ENCODE measurements at places on chromosomes 4 and X. TPM values are rescaled to one million over a fixed set of nuclear protein-coding genes. Genes with fewer than 3 reads are reported as not detected.

GRCh38 chrX:72620550-72621145 is 48.0 kb upstream of the HDAC8 start:
- peak; percentile 88 for DNase-seq
- H3K36me3 ChIP-seq, result no peaks in the 10 kb centered on the region
- H3K4me1 ChIP-seq, result no peaks in the 10 kb centered on the region
- peaks cover 4% of the 10 kb centered on the region for H3K27me3 ChIP-seq
- no peak overlapping the region for H3K4me3 ChIP-seq
- H3K27ac ChIP-seq, result peak overlapping the region; percentile 76

DNA sequence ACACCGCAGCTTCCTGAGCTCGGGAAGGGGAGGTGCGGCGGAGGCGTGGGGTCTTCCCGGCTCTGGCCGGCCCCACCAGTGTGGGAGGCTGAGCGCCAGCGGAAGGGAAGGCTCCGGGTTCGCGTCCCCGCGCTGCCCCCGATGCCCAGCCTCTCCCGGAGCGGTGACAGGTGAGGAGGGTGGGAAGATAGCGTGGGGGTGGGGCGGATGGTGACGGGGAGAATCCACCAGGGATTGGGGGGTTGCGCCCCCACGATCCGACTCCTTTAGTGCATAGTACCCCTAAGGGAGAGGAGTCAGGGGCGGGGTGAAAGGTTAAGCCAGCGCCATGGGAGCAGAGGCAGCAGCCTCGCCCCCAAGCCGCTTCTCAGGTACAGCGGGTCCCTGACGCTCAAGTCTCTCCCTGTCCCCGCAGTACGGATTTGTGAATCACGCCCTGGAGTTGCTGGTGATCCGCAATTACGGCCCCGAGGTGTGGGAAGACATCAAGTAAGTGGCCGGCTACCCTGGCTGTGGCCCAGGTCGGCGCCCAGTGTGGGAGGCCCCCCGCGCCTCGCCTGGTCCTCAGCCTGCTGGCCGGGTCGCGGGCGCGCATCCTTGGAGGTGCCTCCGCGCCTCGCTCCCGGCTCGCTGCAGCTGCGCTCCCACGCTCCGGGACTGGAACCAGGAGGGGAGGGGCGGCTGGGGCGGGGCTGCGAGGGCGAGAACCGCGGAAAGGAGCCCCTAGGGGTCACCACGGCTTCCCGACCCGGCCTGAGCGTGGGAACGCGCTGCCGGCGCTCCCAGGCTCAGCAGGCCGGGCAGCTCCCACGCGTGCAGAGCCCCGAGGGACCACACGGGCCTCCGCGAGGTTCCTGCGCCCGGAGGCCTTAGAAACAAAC is 791 bp downstream of the GUCY1B1 start:
- peak; percentile 3 for DNase-seq
- H3K4me3 ChIP-seq, result peak overlapping the region; percentile 70
- H3K4me1 ChIP-seq, result no peaks in the 10 kb centered on the region
- peaks cover 14% of the 10 kb centered on the region for H3K27me3 ChIP-seq
- H3K36me3 ChIP-seq, result no peaks in the 10 kb centered on the region
- peak overlapping the region; percentile 80 for H3K27ac ChIP-seq

GRCh38 chr4:124429746-124430250 is 282.7 kb downstream of the ANKRD50 start:
- H3K36me3 ChIP-seq, result no peaks in the 10 kb centered on the region
- no peaks in the 10 kb centered on the region for H3K27me3 ChIP-seq
- H3K27ac ChIP-seq, result no peak overlapping the region
- no peaks in the 10 kb centered on the region for H3K4me1 ChIP-seq
- no peak overlapping the region for H3K4me3 ChIP-seq
- no peak for DNase-seq

The REELD1 gene
- 1.1 TPM for polyA plus RNA-seq

The SPANXA1 gene
- not detected for polyA plus RNA-seq

Measured in adrenal gland (tissue), 19 donors.